ENCODE measurements at places on chromosomes 6 and 20.

DNA sequence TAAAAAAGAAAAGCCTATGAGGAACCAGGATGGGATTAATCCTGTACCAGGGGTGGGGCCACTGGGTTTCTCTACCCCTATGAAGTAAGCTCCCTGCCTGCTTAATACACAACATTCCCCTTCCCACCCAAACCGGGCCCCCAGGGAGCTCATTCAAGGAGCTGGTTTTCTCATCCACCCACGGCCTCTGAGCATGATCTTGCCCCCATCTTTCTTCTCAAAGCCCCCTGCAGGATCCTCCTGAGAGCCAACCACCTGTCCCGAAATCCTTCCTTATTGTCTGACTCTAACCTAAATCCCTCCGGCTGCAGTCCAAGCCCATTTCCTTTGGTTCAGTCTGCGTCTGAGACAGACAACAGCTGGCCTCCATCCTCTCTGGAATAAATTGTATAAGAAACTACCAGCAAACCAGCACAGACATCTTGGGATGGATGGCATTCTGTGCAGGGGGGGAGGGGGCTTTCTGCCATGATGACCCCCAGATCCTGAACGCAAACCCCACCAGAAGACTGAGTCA, 21.0 kb downstream of the KCNK5 start:
- no peak for DNase-seq

GRCh38 chr6:129642322-129642721, 67.7 kb downstream of the ARHGAP18 start:
- DNase-seq, result no peak

- no peak for DNase-seq
These were observed 357.0 kb downstream of the LAMA2 start for GRCh38 chr6:129239825-129240491.

GRCh38 chr6:15509335-15509933, 153.4 kb downstream of the DTNBP1 start:
- DNase-seq, result no peak

GRCh38 chr20:25297141-25297905, 49.4 kb downstream of the PYGB start:
- no peak for DNase-seq

GRCh38 chr6:116511424-116512110, at the start of gene CALHM5:
Gene CALHM5, plus strand, starts transcription at chr6:116511639. Its CDS starts 58 bp downstream, at chr6:116511697.
- no peak for DNase-seq

DNA sequence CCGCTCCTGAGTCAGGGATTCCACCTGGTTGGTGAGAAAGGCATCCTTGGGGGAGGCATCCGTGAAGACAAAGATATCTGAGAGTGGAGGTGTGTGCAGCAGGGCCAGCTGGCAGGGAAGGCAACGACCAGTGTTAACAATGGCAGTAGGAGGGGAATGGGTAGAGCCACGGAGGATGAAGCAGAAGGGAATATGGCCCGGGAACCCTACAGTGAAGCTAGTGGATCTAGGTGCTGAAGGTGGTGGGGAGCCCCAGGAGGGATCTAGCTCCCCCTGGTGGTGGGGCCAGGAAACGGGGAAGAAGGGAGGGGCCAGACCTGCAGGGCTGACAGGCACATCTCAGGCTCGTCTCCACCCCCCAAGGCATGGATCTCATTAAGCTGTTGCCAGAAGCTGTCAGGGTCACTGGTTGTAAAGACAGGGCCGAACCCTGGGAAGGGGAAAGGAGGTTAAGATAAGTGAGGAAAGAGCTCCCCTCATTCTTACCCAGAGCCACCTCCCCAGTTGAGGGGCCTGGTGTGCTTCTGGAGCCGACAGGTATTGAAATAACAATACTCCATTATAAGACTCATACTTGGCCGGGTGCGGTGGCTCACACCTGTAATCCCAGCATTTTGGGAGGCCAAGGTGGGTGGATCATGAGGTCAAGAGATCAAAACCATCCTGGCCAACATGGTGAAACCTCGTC, 7.3 kb downstream of the VWA7 start:
- DNase-seq, result peak; percentile 79

DNA sequence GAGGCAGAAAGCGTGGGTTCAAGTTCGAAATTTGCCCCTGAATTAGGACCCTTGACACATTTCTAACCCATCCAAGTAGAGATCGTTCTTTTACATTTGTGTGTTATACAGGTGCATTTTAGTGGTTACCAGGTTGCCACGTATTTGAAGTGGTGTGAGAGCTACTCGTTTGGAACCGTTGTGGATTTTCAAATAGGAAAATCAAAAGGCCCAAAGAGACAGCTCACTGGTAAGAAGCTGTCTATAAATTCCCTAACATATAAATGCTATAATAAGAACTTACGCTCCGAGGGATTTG, 1.6 kb upstream of the REV3L start:
- no peak for DNase-seq

GRCh38 chr6:17705428-17705777, 1.3 kb downstream of the NUP153 start:
- DNase-seq, result no peak

- DNase-seq, result no peak
These were observed 38.6 kb upstream of the SENP6 start for GRCh38 chr6:75563032-75563431.
